ENCODE measurements at places on chromosomes 2 and 18.

DNA sequence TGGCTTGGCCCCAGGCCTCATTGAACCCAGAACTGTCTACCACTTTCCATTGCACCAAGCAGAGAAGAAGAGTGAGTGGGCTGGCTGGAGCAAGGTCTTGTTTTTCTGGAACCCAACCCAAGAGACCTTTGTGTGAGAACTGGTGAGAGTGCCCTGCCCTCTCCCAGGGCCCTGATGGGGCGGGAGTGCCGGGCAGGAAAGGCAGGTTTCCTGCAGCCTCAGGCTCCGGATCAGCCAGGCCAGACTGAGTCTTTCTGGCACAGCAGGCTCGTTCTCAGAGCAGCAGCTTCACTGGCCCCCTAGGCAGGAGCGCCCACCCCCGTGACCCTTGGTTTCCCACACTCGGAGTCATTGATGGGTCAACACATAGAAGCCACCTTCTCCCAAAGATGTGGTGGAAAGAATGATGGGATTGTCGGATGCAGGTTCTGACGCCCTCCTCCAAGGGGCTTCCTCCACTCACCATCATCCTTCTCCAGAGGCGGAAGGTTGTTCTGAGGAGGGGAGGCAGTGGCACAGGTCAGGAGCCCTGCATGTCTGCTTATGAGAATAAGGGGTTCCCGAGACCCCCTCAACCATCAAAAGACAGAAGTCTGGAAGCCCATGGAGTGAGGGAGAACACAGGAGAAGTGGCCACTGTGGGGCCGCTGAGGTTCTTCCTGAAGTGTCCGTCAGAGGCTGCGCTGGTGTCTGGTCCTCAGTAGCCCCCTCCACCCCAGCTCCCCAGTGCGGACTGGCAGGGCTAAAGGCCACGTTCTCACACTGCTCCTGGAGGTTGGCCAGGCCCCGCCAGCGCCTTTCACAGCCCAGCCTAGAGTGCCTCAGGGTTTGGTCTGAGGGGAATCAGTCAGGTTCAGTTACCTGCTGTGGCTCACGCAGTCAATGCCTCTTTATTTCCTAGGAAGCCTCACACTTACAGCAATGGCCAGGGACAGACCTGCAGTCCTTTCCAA lies 62.8 kb upstream of the LAPTM4A start:
- no peak for DNase-seq

- peak; percentile 18 for DNase-seq
These were observed 451.0 kb upstream of the SETBP1 start for GRCh38 chr18:44229693-44230108.

- no peak for DNase-seq
These were observed 42.6 kb upstream of the ROCK2 start for GRCh38 chr2:11387100-11387390.

DNA sequence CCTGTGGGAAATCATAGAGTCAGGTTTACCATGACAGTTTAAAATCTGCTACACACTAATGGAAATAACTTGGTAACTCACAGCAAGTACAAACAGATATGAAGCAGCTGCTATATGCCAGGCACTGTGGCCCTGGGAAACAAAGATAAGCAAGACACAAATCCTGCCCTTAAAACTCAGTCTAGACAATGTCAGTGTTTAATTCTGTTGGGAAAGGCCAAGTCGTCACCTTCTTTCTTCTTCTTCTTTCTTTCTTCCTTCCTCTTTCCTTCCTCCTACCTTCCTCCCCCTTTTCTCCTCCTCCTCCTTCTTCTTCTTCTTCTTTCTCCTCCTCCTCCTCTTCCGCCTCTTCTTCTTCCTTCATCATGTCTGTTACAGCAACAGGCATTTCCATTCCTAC lies 26.8 kb downstream of the PLEK start:
- no peak for DNase-seq

- no peak for DNase-seq
These were observed 621 bp downstream of the TXNL1 start for GRCh38 chr18:56637711-56638231.

- peak; percentile 31 for DNase-seq
These were observed 272.9 kb downstream of the CDH20 start for GRCh38 chr18:61606068-61606660.

DNA sequence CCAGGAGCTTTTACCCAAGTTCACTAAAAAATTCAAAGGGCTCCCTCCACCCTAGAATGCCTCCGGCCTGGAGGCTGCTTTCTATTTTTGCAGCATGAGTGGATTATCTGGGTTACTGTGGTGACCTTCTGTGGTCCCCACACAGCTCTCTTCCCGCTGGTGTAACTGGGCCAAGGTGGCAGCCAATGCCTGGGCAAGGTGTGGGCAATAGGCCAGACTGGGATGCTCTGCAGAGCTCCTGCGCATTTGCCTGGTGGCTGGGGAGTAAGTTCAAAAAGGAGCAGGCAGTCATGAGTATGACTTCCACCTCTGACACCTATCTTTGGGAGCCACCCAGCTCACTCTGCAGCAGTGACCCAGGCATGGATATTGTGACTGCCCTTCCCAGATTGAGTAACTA lies 130.5 kb upstream of the SPRED2 start:
- no peak for DNase-seq

DNA sequence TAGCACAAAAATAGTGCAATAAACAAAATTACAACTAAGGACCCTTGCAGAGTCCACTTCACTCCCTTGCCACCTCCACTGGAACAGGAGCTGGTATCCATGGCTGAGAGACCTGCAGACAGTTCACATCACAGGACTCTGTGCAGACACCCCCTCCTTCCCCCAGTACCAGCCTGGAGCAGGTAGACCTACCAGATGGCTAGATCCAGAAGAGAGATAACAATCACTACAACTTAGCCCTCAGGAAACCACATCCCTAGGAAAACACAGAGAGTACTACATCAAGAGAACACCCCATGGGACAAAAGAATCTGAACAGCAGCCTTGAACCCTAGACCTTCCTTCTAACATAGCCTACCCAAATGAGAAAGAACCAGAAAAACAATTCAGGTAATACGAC lies 49.8 kb downstream of the FBXO15 start:
- no peak for DNase-seq

DNA sequence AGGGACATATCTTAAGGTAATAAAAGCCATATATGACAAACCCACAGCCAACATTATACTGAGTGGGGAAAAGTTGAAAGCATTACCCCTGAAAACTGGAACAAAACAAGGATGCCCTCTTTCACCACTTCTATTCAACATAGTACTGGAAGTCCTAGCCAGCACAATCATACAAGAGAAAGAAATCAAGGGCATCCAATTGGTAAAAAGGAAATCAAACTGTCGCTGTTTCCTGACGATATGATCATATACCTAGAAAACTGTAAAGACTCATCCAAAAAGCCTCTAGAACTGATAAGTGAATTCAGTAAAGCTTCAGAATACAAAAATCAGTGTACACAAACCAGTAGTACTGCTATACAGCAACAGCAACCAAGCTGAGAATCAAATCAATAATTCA lies 53.8 kb upstream of the PSME4 start:
- no peak for DNase-seq

GRCh38 chr2:70440621-70441020 lies 113.0 kb downstream of the TGFA start:
- no peak for DNase-seq

DNA sequence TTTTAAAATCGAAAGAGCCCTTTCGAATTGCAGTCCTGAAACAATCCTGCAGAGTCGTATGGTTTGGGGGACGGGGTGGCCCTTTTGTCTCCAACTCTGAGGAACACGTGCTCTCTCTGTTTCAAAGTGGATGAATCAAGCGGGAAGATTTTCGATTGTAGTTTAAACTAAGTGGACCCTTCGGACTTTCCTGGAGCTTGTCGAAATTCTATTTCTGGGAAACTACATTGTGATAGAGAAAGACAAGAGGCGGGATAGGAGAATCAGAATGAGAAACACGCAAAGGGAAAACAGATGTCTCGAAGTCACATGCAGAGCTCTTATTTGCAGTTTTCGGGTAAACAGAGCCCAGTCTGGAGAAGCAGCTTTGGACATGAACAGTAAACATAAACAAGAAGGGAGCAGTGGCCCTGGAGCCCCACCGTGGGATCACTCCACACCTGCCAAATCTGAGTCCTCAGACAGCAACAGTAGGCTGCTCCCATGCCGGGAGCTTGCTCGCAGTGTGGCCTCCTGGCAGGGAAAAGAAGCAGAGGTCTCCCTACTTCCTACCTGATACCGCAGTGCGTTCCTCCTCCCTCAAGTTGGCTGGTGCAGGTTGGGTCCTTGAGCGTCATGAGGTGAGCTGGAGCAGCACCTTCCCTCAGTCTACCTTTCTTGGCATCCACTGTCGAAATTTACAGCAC lies 202.4 kb downstream of the SLC4A3 start:
- no peak for DNase-seq

Measured in brain microvascular endothelial cell (primary cell).